ENCODE measurements at places on chromosomes 13 and 19.

GRCh38 chr19:2659856-2660432 is 42.5 kb downstream of the GNG7 start:
- no peak for DNase-seq

DNA sequence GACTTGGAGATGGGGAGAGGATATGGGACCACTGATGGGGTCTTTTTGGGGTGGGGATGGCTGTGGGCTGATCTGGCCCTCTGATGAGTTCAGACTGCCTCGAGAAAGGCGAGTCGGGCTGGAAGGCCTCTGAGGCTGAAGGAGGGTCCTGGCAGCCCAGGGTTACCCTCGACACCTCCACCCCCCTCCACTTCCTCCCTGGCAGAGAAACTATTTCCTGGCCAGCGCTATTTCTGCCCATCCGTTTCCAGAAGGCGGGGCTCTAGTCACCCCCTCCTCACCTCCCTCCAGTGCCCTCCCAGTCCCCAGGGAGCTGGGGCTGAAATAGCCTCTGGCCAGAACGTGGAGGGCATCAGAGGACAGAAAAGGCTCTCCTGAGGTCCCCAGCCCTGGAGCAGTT is 9.7 kb downstream of the EXOC3L2 start:
- DNase-seq: no peak

- no peak for DNase-seq
These were observed 25.7 kb downstream of the CAB39L start for GRCh38 chr13:49418206-49418605.

GRCh38 chr13:58882516-58882915 is 1251.0 kb downstream of the PCDH17 start:
- DNase-seq: no peak

GRCh38 chr13:111856571-111856970 is 210.4 kb upstream of the SOX1 start:
- DNase-seq: no peak

- DNase-seq: no peak
These were observed 808.9 kb downstream of the DIAPH3 start for GRCh38 chr13:59354665-59355369.
